ENCODE measurements at places on chromosomes 4 and X.

GRCh38 chr4:37815591-37815990, 10.9 kb upstream of the PGM2 start:
- no peak for DNase-seq

GRCh38 chr4:15336410-15337167, 91.2 kb upstream of the C1QTNF7 start:
- no peak for DNase-seq

DNA sequence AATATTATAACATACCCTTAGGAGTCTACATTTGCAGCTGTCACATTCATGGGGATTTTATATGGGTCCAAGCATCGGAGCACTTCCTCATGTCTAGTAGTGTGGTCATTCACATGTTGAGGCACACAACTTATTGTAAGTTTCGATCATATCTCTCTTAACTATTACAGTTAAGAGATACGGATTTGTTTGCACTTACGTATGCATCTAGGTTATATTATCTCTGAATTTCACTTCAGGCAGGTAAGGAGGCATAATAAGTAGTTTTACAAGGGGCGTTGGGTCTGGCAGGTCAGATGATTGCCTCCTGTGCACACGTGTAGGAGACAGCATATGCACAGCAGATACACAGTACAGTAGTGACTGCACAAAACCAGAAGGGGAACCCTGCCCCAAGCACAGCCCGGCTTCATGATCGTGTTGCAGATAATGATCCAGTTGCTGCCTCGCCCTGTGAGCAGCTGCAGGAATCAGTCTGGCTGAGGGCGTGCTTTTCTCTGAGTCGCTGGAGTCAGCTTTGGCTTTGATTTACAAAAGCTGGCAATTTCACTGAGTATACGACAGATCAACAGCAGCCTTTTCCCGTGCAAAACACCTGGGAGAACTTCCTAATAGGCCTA, 302.9 kb upstream of the GATB start:
- DNase-seq, result no peak

DNA sequence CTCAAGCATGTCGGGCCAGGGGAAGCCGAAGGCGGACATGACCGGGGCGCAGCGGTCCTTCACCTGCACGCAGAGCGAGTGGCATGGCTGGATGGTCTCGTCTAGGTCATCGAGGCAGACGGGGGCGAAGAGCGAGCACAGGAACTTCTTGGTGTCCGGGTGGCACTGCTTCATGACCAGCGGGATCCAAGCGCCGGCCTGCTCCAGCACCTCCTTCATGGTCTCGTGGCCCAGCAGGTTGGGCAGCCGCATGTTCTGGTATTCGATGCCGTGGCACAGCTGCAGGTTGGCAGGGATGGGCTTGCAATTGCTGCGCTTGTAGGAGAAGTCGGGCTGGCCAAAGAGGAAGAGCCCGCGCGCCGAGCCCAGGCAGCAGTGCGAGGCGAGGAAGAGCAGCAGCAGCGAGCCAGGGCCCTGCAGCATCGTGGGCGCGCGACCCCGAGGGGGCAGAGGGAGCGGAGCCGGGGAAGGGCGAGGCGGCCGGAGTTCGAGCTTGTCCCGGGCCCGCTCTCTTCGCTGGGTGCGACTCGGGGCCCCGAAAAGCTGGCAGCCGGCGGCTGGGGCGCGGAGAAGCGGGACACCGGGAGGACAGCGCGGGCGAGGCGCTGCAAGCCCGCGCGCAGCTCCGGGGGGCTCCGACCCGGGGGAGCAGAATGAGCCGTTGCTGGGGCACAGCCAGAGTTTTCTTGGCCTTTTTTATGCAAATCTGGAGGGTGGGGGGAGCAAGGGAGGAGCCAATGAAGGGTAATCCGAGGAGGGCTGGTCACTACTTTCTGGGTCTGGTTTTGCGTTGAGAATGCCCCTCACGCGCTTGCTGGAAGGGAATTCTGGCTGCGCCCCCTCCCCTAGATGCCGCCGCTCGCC, at the start of gene SFRP2:
Gene SFRP2, minus strand, starts transcription at position 671 of the 864 bp plus-strand sequence. Its CDS starts 248 bp downstream, at position 423.
- DNase-seq, result no peak

GRCh38 chr4:75251547-75251946, 262.7 kb downstream of the RCHY1 start:
- DNase-seq, result no peak

- DNase-seq, result no peak
Observed at GRCh38 chr4:16035843-16036242, 48.0 kb downstream of the PROM1 start.

DNA sequence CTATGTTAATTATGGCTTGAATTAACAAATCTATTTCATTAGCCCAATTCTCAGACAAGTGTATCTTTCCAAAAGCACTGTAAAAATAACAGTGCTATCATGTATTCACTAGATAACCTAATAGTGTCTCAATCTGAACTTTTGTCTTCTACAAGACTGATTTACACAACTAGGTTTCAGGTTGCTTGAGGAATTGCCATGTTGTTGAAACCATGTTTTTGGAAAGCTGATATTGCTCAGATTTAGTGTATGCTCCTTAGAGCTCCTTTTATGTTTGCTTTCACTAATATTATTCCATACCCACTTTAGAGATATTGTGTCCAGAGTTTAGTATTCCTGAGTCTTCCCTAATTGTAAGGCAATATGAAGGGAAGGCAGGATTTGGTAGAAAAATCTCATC, 70.6 kb downstream of the GPAT3 start:
- DNase-seq, result no peak

DNA sequence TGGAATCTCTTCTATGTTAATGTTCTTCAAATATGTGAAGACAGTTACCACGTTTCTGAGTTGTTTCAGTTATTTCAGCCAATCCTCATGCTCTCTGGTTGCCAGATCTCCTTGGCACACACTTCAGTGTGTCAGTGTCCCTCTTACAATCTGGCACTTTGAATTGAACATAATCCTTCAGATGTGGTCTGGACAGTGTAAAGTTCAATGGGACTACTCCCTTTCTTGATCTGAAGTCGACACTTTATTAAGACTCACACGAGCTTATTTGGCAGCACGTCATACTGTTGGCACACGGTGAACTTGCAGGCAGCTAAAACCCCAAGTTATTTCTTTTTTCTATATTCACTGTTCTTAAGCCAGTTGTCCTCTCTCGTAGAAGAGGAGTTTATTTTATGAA, 28.2 kb downstream of the ARSJ start:
- DNase-seq, result no peak

GRCh38 chrX:10506781-10507180, 113.6 kb downstream of the MID1 start:
- no peak for DNase-seq

DNA sequence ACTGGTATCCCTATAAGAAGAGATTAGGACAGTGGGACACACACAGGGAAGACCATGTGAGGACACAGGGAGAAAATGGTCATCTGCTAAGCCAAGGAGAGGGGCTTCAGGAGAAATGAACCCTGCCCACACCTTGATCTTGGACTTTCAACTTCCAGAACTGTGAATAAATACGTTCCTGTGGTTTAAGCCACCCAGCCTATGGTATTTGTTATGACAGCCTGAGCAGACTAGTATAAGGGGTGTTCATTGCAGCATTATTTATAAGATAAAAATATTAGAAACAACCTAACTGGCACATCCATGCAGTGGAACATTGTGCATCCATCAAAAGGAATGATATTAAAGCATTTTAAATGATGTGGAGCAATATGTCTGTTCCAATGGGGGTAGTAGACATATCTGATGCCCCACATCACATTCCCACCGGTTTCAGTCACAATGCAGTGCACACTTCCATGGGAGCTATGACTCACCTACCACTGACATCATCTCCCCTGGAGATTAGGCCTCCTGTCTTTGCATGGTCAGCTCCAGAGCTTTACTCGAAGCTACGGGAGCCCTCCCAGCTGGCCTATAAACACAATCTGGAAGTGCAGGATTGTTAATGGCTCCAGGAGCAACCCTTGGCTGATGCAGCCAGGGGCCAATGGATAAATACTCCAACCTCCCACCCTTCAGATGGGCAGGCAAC, 38.9 kb upstream of the MAMLD1 start:
- DNase-seq, result no peak

- DNase-seq, result no peak
Observed at GRCh38 chr4:125254106-125254505, 60.6 kb upstream of the FAT4 start.

- peak; percentile 65 for DNase-seq
Observed at GRCh38 chr4:110049951-110050925, 137.6 kb downstream of the EGF start.

GRCh38 chrX:123199338-123199737, 15.3 kb downstream of the GRIA3 start:
- no peak for DNase-seq

- DNase-seq, result no peak
Observed at GRCh38 chr4:96131186-96131585, 291.3 kb downstream of the PDHA2 start.

GRCh38 chrX:44035571-44035970, 62.4 kb upstream of the NDP start:
- DNase-seq, result no peak

GRCh38 chr4:38711066-38711465, 47.1 kb downstream of the KLF3 start:
- DNase-seq, result no peak

DNA sequence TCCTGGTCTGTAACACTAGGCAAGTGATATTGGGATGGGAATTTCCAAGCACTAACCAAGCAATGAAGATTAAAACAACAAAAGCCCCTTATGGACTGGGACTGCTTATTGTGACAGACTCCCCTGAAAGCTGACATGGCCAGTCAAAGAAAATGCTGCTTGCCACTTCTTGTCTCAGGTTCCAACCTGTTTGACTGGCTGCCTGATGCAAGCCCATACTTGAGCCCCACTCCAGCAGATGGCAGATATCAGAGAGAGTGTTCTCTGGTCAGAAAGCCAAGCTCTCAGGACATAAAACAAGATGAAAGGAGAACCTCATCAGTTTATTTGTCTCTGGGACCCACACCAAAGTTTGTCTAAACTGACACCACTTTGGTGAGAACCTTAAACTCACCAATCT, 15.5 kb upstream of the IGBP1 start:
- DNase-seq, result no peak

DNA sequence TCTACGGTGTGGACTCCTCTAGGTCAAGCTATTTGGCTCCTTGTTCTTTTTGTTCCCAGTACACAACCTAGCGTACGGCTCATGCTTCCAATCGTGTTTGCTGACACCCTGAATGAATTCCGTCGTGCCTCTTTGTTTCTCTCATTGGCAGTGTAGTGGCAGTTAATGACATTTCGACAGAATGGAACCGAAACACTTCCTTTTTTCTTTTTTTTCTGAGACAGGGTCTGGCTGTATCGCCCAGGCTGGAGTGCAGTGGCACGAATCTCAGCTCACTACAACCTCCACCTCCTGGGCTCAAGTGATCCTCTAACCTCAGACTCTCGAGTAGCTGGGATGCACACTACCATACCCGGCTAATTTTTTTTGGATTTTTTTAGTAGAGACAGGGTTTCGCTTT, 113.3 kb upstream of the ATP6AP2 start:
- DNase-seq, result no peak

DNA sequence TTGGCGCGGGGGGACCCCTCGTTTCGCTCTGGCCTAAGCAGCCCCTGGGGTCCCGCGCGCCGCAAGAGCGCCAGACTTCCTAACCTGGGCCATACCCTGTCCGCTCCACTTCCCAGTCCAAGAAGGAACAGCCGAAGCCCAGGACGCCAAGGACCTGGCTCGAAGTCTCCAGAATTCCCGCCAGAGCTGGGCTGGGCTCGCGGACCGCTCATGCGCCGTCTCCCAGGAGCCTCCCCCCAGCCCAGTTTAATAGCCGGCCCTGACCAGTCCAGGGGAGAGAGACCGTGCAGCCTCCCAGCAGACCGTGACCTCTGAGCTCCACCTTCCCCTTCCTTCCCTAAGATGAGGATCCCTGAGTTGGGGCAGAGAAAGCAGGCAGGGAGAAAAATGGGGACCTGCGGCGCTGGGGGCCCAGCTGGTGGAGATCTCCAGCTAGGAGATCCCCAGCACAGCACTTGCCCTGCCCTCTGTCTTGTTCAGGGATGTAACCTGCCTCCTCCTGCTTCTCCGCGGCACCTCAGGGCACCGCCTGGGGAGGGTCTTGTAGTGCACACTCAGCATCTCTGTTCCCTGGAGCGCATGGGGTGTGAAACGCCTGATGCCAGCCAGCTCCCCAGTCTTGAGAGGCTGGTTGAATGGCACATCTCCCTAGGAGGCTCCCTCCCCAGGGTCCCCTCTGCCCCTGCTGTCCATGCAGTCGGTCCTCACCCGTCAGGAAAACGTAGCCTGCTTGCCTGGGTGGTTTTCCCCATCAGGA, 1.2 kb upstream of the LETM1 start:
- DNase-seq, result peak; percentile 62

GRCh38 chrX:11566173-11566572, 99.5 kb downstream of the ARHGAP6 start:
- no peak for DNase-seq

- DNase-seq, result no peak
Observed at GRCh38 chrX:47296766-47297365, 64.1 kb downstream of the USP11 start.

GRCh38 chrX:121254336-121254735, 206.9 kb downstream of the GLUD2 start:
- no peak for DNase-seq

GRCh38 chr4:38189445-38189844, 229.2 kb downstream of the PTTG2 start:
- no peak for DNase-seq

- peak; percentile 37 for DNase-seq
Observed at GRCh38 chrX:41293269-41293668, 40.7 kb upstream of the DDX3X start.

DNA sequence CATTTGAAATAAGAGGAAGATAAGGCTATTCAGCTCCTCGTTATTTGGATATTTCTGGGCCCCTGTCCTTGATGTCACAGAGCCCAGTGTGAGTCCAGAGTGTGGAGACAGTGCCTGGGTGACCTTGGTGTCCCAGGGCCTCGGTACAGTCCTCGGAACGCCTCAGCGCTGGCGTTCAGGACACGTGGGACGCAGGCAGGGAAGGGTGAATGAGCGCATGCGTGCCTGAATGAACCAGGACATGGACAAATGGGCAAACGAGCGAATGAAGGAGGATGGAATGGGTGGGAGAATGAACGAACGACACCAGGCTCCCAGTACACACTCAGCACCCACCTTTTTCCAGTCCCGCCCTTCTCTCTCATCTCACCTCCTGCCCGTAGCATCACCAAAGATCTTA, 44.2 kb downstream of the EVC start:
- DNase-seq, result no peak

GRCh38 chrX:465418-466215, 78.9 kb upstream of the PPP2R3B start:
- no peak for DNase-seq

DNA sequence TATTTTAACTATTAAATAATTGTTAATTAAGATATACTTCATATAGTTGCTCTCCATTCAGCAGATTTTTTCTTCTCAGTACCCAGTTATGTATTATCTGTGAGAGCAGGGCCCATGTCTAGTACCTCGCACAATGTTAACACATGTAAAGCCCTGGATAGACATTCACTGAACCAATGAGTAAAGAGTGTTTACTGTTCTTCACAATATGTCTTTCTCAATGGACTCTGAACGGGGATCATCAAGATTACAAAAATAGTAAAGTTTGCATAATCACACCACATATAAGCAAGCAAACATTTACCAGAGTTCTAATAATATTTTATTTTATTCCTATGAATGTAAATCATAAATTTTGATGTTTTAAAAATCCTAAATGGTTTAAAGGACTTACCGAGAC, 47.1 kb downstream of the FBXO8 start:
- no peak for DNase-seq

- DNase-seq, result no peak
Observed at GRCh38 chrX:10519761-10520160, 100.6 kb downstream of the MID1 start.
